ENCODE measurements at places on chromosomes 12 and 14.
A peak's percentile ranks its signal among the peaks of the same experiment; 100 is the strongest.

DNA sequence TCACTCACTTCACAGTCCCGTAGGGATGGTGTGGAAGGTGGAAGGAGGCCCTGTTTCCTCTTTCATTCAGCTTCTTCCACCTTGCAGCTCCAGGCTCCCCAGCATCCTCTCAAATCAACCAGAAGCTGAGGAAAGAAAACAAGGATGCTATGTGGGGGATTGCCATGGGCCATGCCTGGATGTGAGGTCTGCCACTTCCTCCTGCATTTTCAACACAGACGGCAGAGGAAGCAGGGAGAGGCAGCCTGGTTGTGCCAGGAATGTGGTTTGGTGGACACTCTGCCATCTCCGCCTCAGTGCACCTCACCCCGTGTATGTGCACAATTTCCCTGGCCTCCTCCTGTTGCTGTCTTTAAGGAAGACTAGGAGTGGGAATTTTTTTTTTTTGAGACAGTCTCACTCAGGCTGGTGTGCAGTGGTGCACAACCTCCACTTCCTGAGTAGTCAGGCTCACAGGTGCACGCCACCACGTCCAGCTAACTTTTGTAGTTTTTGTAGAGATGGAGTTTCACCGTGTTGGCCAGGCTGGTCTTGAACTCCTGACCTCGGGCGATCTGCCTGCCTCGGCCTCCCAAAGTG lies 99.2 kb downstream of the SLC15A4 start:
- no peak overlapping the region for H3K4me3 ChIP-seq
- peaks cover 4% of the 10 kb centered on the region for H3K4me1 ChIP-seq
- DNase-seq = no peak
- no peak overlapping the region for H3K27ac ChIP-seq
- no peaks in the 10 kb centered on the region for H3K27me3 ChIP-seq

- H3K4me3 ChIP-seq = no peak overlapping the region
- H3K27ac ChIP-seq = no peak overlapping the region
- no peak for DNase-seq
- H3K36me3 ChIP-seq = no peaks in the 10 kb centered on the region
- no peaks in the 10 kb centered on the region for H3K27me3 ChIP-seq
Measured at GRCh38 chr12:20018406-20018805, 349.9 kb upstream of the PDE3A start.

DNA sequence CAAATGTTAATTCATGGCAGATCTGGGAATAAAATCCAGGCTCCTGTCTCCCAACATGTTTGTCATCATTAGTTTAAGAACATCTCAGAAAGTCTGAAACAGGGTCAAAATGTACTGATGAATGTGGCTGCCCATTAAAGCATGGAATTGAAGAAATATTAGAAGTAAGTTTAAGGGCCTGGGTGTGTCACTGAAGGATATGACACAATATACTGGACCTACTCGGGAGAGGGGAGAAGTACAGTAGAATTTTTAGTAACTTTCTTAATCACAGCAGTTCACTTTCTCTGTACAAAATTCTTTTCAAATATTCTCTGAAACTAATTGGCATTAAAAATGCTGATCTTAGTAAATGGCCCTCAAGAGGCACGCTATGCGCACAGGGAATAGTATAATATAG lies 185.5 kb downstream of the ETV6 start:
- H3K4me3 ChIP-seq = no peak overlapping the region
- H3K27me3 ChIP-seq = no peaks in the 10 kb centered on the region
- no peaks in the 10 kb centered on the region for H3K4me1 ChIP-seq
- no peak overlapping the region for H3K27ac ChIP-seq
- no peak for DNase-seq
- no peaks in the 10 kb centered on the region for H3K36me3 ChIP-seq

- H3K36me3 ChIP-seq = no peaks in the 10 kb centered on the region
- DNase-seq = peak; percentile 12
- no peak overlapping the region for H3K27ac ChIP-seq
- H3K4me3 ChIP-seq = no peak overlapping the region
- H3K4me1 ChIP-seq = no peaks in the 10 kb centered on the region
Measured at GRCh38 chr12:96828169-96828789, 78.8 kb upstream of the NEDD1 start.

DNA sequence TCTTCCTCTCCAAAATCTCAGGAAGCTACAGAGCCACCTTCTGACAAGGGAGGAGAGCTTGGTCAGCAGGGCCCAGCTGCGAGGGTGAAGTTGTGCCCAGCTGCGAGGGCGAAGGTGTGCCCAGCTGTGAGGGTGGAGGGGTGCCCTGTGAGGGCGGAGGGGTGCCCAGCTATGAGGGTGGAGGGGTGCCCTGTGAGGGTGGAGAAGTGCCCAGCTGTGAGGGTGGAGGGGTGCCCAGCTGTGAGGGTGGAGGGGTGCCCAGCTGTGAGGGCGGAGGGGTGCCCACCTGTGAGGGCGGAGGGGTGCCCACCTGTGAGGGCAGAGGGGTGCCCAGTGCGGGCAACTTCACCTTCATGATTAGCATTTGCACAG lies 20.4 kb upstream of the TTC7B start:
- H3K27me3 ChIP-seq = no peaks in the 10 kb centered on the region
- no peak for DNase-seq

DNA sequence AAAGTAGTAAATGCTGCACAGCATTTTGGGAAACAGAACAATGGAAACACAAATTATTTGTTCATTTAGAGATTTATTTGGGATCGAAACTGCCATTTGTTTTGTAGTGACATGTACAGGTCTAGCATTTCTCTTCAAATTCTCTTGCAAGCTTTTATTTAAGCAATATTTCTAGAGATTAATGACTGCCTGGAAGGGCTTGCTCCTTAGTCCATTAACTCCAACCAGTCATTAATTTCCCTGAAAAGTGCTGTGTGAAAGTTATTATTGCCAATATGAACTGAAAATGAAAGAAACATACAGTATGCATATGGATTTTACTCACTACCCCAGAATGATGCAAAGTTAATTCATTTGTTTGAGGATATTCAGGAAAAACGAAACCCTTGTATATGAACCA lies 1349.6 kb upstream of the FLRT2 start:
- DNase-seq = no peak
- no peak overlapping the region for H3K4me3 ChIP-seq
- H3K4me1 ChIP-seq = no peaks in the 10 kb centered on the region
- H3K27ac ChIP-seq = no peak overlapping the region

GRCh38 chr12:42985506-42985905 lies 396.0 kb upstream of the PRICKLE1 start:
- H3K36me3 ChIP-seq = no peaks in the 10 kb centered on the region
- no peak overlapping the region for H3K4me3 ChIP-seq
- H3K27ac ChIP-seq = no peak overlapping the region
- peak; percentile 81 for DNase-seq
- no peaks in the 10 kb centered on the region for H3K27me3 ChIP-seq
- H3K4me1 ChIP-seq = peaks cover 29% of the 10 kb centered on the region

DNA sequence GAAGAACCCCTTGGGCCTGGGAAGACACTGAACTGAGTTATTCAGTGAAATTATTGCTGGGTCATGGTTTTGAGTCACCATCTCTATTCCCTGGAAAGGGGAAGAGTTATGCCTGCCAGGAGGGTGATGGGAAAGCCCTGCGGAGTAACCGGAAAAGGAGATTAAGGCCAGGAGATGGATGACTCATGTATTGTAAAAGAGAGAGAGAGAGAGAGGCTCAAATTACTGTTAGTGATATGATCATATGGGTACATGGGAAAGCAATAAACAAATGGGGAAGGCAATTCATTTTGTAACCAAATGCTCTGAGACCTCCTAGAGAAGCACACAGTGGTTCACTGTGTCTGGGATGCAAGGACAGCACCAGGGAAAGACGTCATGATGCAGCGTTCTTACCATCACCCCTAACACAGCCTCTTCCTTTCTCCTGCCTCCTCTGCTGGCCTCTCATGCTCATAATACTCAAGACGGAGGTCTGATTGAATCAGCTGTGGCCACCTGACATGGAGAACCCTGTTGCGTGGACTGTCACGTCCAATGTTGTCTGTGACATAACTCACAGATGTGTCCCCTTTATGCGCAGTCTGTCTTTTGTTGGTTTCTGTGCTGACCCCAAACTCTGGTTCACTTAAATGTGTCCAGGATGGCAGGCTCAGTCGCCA lies 243.7 kb downstream of the TMEM132D start:
- no peaks in the 10 kb centered on the region for H3K27me3 ChIP-seq
- DNase-seq = no peak
- H3K36me3 ChIP-seq = no peaks in the 10 kb centered on the region
- no peak overlapping the region for H3K4me3 ChIP-seq
- H3K4me1 ChIP-seq = 0 out of 2 replicates have a peak, but pooled peaks cover 12% of the 10 kb centered on the region

- H3K4me1 ChIP-seq = no peaks in the 10 kb centered on the region
- H3K36me3 ChIP-seq = no peaks in the 10 kb centered on the region
- H3K27ac ChIP-seq = no peak overlapping the region
- no peak overlapping the region for H3K4me3 ChIP-seq
Measured at GRCh38 chr12:118625050-118625675, 248.8 kb downstream of the SUDS3 start.

DNA sequence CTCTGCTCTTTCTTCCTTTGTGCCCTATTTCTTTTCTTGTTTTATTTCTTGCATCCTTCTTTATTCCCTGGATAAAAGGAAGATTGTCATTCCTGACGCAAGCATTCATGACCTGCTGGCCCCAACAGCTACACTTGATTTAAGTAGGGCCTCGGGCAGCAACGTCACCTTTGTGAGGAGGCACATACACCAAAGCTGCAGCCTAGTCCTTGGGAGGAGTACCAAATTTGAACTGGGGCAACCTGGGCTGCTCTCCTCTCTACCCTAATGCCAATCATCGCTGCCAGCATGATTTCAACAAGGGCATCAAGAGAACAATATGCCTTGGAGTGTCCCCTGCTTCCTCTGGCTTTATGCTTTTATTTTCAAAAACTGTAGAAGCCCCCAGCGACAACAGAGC lies 76.4 kb downstream of the C12orf50 start:
- no peaks in the 10 kb centered on the region for H3K36me3 ChIP-seq
- no peak overlapping the region for H3K27ac ChIP-seq
- peaks cover 5% of the 10 kb centered on the region for H3K4me1 ChIP-seq
- no peaks in the 10 kb centered on the region for H3K27me3 ChIP-seq
- DNase-seq = peak; percentile 22
- H3K4me3 ChIP-seq = no peak overlapping the region

DNA sequence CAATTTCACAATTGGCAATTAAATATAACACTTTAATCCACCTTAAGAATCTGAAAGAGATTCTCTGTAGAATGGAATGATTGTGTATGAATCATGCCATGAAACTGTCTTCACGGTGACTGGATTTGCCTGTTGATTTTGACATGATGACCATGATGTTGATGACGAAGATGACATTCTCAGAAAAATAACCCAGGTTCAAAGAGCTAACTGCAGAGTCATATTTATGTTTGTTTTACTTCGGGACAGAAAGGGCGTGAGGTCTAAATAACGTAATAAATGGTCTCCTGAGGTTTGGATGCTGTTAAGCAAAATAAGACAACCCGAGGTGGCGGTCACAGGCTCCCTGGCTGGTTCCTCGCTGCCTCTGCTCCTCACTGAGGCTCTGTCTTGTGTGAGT lies 532.0 kb downstream of the TMEM121 start:
- H3K27me3 ChIP-seq = no peaks in the 10 kb centered on the region
- H3K36me3 ChIP-seq = no peaks in the 10 kb centered on the region
- no peaks in the 10 kb centered on the region for H3K4me1 ChIP-seq
- H3K27ac ChIP-seq = no peak overlapping the region
- no peak for DNase-seq

DNA sequence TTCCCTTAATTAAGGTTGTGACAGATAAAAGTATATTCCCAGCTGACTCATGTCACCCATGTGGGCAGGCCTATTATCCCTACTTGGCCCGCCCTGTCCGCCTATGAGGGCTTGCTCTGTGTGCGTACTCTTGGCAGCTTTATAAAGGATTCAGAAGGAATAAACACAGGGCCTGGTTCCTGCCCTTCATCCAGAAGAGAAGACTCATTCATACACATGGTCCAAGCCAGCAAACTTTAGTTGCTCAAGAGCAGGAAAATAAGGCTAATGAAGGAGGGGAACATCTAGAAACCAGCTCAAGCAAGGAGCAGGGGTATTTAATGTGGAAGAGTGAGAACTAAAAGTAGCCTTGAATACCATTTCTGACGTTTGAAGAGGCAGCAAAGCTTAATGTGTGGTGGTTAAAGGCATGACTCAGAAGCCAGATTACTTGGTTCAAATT lies 141.9 kb downstream of the CRADD start:
- no peaks in the 10 kb centered on the region for H3K36me3 ChIP-seq
- peaks cover 9% of the 10 kb centered on the region for H3K4me1 ChIP-seq
- H3K27me3 ChIP-seq = peaks cover 4% of the 10 kb centered on the region
- H3K27ac ChIP-seq = no peak overlapping the region
- DNase-seq = no peak

DNA sequence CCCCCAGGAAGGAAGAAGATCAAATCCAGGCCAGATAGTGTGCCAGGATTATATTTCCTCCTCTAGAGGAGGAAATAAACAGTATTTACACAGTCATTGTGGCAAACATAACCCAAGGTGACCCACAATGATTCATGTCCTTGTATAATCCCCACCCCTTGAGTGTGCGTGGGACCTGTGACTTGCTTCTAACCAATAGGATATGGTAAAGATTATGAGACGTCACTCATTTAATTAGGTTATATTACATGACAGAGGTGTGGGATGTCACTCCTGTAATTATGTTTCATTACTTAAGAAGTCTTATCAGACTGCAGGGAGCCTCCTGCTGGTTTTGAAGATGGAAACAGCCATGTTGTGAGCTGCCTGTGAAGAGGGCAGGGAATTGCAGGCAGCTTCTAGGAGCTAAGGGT lies 12.2 kb upstream of the CATSPERB start:
- no peak for DNase-seq
- no peaks in the 10 kb centered on the region for H3K36me3 ChIP-seq
- H3K4me1 ChIP-seq = no peaks in the 10 kb centered on the region
- H3K27ac ChIP-seq = no peak overlapping the region

GRCh38 chr12:23618718-23619117 lies 330.8 kb downstream of the SOX5 start:
- H3K4me1 ChIP-seq = no peaks in the 10 kb centered on the region
- H3K4me3 ChIP-seq = no peak overlapping the region
- H3K27me3 ChIP-seq = no peaks in the 10 kb centered on the region
- no peak overlapping the region for H3K27ac ChIP-seq
- no peak for DNase-seq

DNA sequence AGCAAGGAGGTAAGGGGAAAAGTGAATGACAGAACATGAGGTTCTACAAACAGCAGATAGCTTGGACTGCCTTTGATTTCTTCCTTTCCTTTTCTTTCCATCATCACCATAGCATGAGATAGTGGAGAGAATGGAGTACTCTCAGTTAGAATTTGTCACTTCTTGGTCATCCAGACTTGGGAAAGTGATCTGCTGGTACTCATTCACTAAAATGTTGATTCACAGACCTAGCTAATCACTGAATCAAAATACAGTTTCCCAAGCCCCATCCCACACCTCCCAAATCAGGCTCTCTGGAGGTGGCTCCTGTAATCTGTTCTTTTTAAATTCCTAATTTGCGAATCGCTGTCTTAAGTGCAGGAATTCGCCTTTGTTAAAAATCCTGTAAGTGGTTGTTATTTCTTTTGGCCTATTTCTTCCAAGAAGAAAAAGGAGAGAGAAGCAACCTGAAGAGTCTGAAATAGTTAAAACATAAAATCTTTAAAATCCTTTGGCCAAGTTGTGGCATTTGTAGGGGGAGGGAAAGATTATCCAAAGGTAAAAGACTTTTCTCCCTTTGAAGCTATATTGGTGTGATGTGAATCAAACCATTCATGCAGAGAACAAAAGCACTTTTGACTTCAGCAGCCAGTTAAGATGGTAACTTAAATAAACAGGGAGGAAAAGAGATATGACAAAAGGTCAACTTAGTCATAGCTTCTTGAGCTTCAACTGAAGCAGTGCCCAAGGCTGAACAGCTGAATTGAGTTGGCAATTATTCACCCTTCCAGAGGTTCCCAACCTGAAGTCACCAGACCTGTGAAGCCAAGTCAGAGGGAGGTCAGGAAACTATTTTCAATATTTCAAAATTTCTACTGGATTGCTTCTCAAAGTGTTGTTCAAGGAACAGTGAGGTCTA lies 255.1 kb upstream of the KRR1 start:
- no peak overlapping the region for H3K4me3 ChIP-seq
- no peak overlapping the region for H3K27ac ChIP-seq
- H3K4me1 ChIP-seq = peaks cover 44% of the 10 kb centered on the region
- H3K27me3 ChIP-seq = no peaks in the 10 kb centered on the region

Measured in GM23338 (cell line).